ENCODE measurements at places on chromosomes 3 and 15. TPM values are rescaled to one million over a fixed set of nuclear protein-coding genes. Genes with fewer than 3 reads are reported as not detected.

DNA sequence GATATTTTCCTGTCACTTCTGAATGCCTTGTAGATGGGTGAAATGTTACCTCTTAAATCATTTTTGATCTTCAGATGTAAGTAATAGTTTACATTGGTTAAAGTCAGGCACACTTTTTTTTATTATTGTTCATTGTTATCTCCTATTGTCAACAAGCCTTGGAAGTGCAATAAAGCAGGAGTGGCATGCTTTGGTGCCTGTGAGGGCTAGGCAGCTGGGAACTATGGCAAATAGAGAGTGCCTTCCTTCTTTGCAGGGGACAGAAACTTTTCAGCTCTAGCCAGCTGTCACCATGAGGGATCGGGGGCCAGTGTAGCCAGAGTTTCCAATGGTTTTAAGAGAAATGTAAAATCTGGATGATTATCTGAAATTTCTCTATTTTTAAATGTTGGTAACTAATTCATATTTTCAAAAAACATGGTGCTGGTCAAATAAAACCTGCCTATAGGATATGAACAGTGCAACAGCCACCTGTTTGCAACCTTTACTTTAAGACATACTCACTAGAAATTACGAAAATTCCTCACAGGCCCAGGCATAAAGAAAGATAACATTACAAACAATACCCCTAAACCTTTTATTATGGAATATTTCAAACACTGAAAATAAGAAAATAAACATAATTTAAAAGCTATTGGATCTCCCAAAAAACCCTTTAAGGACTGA lies 9.1 kb upstream of the SELENOK start:
- no peak for DNase-seq

- no peak for DNase-seq
These were observed 10.5 kb upstream of the ANO10 start for GRCh38 chr3:43632269-43632733.

Gene LRRC2
- 20.5 TPM for total RNA-seq

DNA sequence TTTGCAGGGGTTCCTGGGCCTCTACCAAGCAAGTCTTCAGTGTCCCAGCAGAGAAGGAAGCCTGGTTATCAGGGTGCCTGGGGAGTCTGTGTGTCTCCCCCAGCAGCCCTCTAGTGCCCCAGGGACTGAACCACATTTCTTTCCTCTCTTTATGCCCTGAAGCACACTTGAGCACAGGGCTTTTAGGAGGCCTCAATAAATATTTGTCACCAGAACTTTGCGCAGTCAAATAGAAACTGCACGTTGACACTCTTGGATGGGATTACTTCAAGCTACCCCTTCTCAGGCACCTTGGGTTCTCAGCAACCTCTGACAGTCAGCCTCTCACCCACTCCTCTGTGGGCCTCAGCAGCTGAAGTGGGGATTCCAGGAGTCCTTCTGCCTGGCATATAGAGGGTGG lies 226.6 kb upstream of the HES1 start:
- no peak for DNase-seq

Data from left cardiac atrium (tissue), 4 donors.